ENCODE measurements at places on chromosomes 6 and 20.
A peak's percentile ranks its signal among the peaks of the same experiment; 100 is the strongest.

DNA sequence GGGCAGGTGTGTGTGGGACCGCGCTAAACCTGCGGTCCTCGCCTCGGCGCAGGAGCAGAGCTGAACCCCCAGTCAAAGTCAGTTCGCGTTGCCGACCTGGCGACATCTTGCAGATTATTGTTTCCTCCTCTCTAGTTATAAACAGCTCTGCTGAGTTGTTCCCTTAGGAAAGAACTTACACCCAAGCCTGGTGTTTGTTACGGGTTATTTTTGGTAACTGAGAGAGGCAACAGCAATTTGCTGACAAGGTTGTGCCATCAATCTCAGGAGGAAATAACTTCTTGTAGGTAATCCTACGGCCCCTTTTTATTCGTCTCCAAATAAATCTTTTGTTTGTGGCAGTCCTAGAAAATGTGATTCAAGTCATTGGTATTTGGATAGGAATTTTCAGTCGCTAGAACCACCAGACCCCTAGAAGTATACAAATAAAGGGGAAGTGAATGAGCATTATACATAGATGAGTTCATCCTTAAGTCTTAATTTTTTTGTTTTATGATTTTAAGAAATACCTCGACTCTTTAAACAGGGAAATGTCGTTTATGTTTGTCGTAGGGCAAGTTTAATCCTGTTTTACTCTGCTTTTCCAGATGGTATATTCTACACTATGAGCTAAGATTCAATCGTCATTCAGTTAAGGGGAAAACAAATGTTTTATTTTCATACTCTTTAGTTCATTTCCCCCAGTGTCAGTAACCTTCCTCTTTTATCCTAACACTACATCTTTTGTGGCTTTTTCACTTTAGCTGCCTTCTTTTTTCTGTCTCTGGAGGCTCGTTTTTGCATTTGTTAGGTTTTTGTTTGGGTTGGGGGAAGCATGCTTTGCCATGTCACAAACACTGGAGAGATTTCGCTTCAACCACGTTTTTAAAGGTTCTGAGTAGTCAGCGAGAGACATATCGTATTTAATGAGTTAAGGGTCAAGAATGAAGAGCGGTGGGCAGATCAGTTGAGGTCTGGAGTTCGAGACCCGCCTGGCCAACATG, 1.2 kb downstream of the PM20D2 start:
- no peak for DNase-seq

- DNase-seq, result no peak
Observed at GRCh38 chr6:7652957-7653356, 63.0 kb downstream of the SNRNP48 start.

DNA sequence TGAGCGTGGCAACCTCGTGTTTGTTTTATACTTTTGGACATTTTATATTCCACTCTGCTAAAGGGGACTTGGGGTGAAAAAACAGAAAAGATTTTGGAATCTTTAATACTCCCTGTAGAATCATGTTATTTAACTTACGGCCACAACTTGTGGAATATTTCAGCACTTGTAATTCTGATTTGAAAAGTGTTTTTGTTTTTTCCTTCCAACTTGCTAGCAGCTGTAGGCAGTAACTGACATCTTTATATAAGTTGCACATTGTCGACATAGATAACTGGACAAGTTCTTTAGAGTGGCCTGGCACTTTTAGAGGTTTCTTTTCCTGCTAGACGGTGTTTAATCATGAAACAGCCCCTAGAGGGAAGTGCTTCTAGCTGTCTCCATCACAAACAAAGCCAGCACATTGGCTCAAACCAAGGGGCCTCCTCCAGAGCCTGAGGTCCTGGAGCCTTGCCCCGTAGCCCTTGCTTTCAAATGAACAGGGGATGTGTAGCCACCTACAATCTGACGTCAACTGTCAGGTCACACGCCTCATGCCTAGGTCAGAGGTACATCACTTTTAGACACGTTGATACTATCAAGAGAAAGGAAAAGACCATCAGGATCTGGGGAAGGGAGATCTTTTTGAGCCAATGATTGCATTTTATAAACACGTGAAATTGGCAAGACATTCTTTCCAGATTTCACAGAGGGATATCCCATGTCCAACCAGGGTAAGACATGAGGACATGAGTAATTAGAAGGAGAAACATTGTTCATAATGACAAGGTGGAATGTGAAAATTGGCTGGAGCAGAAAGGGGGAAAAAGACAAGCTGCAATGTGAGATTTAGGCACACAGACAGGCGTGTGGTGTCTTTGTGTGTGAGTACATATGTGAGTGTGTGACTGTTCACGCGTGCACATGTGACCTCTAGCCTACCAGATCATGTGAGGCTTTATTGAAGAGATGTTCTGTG, 92.1 kb downstream of the TXNDC5 start:
- DNase-seq, result no peak

DNA sequence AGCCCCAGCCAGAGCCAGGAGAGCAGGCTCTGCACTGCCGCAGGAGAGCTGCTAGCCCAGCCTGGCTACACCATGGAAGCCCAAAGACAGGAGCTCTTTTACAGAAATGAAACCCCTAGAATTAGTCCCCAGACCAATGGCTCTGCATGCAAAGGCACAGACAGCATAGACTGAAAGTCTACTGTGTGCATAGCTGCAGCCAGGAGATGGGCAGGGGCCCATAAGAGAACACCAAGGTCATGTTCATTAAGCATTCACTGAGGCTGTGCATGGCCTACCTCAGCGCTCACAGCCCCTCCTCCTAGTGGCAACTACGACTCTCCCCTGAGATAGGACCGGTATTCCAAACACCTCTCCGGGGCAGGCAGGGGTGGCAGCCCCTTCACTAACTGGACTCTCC, 34.9 kb downstream of the SNX5 start:
- DNase-seq, result no peak

GRCh38 chr6:34839666-34840352, 47.9 kb downstream of the BLTP3A start:
- no peak for DNase-seq

DNA sequence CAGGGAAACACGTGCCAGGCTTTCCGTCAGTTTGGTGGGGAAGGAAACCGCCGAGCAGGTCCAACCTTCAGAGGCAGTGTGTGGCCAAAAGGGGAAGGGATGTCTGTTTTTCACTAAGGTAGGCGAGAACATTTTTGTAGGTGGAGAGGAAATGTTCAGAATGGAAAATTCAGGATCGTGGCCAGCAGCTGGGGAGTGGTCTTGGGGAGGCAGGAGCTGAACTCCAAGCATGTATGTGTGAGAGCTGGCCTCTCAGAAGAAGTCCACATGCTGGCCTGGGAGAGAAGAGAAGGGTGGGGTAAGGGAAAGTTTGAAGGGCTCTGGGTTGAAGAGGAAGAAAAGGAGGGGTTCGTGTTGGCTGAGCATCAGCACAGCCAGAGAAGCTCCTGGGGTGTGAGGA, 74.9 kb downstream of the SYNDIG1 start:
- DNase-seq, result no peak

DNA sequence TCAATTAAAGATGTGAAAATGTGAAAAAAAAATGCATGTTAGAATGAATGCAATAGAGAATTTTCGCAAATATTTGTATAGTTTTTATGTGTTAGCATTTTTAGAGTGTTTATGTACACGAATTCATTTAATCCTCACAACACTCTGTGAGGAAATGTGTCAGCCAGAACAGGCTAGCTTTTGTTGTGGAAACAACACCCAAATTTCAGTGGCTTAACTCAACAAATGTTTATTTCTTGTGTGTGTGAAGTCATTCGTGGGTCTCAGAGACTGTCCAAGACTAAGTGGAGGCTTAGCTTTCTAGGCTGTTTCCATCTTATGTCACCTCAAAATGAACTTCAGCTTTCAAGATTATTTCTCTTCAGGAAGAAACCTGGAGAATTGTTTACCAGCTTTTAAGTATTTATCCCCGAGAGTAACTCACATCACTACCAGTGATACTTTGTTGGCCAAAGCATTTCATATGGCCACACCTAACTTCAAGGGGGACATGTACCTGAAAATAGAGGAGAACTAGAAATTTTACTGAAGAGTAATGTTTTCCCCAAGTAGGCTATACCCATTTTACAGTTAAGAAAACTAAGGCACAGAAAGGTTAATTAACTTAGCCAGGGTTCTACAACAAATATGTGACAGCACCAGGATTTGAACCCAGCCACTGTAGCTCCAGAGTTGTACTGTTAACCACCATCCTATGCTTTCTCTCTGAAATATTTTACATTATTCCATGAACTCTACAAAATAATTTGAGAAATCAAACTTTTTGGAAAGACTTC, 306.1 kb downstream of the QKI start:
- DNase-seq, result no peak

- DNase-seq, result no peak
Observed at GRCh38 chr6:81515562-81516453, 236.7 kb downstream of the TENT5A start.

DNA sequence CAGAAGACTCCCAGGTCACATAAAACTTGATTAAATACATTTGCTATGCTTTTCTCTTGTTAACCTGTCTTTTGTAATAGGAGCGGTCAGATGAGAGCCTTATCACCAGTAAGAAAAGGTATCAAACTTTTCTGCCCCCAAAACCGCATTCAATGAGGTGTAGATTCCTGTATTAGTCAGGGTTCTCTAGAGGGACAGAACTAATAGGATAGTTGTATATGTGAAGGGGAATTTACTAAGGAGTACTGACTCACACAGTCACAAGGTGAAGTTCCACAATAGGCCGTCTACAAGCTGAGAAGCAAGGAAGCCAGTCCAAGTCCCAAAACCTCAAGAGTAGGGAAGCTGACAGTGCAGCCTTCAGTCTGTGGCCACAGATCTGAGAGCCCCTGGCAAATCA, 32.7 kb downstream of the PTPRK start:
- DNase-seq, result no peak

DNA sequence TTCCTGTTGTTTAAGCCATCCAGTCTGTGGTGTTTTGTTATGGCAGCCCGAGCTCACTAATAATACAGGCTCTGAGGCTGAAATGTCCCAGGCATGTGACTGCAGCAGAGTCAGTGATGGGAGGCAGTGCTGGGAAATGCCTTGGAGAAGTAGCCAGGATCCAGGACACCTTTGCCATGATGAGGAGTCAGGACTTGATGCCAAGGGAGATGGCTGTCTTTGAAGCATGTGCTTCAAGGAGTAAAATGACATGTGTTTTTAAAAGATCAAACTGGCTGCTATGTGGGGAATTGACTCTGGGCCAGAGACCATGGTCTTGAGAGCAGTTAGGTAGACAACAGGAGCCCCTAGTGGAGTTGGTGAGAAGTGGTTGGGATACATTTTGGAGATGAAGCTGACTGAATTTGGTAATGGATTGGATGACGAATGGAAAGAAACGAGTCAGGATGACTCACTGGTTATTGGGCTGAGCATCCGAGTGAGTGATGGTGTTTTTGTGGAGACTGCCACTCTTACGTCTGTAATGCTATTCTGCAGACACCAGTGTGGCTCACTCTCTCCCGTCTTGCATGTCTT, 322.2 kb downstream of the PLCB1 start:
- peak; percentile 83 for DNase-seq

- no peak for DNase-seq
Observed at GRCh38 chr6:47729019-47729418, 30.6 kb downstream of the ADGRF4 start.

GRCh38 chr6:56310241-56310640, 62.9 kb upstream of the COL21A1 start:
- DNase-seq, result no peak

DNA sequence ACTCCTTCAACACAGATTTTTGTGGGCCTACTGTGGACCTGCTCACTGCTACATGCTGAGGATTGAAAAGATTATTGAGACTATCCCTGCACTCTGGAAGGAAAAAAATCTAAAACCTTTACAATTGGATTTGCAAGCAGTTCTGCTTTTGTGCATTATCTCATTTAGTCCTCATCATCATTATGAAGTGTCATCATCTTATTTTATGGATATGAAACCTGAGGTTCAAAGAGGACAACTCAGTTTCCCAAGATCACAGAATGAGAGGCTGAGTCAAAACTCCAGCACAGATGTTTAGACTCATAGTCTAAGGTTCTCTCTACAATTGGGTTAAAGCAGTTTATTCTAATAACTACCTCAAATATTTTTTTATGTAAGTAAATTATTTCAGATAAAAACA, 160.2 kb upstream of the MARCKS start:
- DNase-seq, result no peak

DNA sequence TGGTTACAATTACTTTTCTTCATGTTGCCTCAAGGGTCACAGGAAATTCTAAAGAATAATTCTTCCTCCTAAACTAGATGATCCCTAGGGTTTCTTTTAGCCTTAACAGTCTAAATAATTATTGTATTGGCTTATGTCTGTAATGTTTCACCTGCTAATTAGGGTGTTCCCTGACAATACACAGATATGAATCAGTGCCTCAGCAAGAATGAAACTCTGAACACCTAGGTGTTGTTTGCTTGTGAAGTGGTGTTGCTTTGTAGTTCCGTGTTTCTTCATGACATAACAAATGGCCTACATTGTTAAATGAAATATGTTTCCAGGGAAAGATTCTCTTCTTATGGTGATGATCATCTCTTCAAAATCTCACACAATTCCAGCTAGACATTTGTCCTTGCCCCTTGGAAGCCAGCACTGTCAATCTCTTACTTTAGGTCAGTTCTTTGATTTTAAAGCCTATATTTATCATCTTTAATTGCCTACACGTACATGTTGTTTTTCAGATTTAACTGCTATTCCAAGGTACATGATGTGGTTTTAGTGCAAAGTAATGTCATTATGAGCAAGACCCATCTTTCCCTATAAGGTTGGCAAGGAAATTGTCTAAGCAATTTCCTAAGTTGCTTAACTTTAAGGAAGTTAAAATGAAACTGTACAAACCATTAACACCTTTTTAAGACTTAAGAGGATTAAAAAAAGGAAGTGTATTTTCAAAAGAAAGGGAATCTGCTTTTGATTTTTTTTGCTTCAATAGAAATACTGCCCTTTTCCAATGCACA, 111.9 kb downstream of the TBC1D7 start:
- no peak for DNase-seq

GRCh38 chr20:50118203-50118602, 5.3 kb upstream of the UBE2V1 start:
- DNase-seq, result no peak

GRCh38 chr6:150840185-150840584, 25.3 kb upstream of the MTHFD1L start:
- DNase-seq, result no peak

DNA sequence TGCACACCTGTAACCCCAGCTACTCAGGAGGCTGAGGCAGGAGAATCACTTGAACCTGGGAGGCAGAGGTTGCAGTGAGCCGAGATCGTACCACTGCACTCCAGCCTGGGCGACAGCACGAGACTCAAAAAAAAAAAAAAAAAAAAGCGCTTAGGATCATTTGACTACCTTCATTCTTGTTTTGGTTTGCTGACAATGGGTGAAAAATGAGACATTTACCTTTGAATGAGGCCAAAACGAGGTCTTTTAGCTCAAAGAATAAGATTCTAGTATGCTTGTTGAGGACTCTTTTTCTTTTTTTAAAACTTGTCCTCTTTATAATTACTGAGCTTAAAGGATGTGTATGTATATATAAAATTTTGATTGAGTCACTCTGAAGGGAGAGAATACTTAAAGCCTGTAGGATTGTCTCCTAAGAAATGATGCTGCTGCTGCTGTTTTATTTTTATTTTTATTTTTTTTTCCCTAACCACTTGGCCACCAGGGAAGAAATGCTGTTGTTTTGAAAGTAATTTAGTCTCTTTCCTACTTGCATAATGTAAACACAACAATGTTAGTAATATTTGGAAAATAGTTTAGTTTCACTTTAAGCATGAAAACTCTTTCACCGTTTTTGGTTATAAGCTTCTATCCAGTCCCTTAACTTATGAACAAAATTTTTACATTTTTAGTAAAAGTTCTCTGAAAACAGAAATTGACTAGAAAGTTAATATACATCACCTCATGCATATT, 7.9 kb downstream of the UBR2 start:
- no peak for DNase-seq
